Cerebellum (tissue), 4 donors: ENCODE measurements at places on chromosomes 7 and 10.

- DNase-seq: no peak
Measured at GRCh38 chr7:142873281-142873784, 12.2 kb downstream of the TRPV6 start.

DNA sequence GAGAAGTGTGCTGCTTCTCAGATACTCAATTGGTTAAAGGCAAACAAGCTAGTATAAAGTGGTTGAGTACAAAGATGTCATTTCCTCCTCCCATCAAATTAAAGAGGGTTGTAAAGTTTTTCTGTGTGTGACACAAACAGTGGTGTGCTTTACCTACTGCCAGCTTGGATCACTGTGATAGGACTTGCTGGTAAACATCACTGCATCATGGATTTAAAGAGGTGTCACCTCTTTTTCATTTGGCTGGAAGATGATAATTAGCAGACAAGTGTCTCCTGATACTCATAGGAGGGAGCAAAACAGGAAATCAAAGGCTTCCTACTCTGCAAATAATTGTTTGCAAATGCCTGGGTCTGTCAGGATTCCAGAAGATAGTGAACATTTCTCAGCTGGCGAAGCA, 200.5 kb downstream of the MDFIC start:
- DNase-seq: no peak

- no peak for DNase-seq
Measured at GRCh38 chr10:46537309-46537708, 19.1 kb downstream of the GPRIN2 start.

- no peak for DNase-seq
Measured at GRCh38 chr7:8177109-8177933, 84.6 kb downstream of the ICA1 start.

DNA sequence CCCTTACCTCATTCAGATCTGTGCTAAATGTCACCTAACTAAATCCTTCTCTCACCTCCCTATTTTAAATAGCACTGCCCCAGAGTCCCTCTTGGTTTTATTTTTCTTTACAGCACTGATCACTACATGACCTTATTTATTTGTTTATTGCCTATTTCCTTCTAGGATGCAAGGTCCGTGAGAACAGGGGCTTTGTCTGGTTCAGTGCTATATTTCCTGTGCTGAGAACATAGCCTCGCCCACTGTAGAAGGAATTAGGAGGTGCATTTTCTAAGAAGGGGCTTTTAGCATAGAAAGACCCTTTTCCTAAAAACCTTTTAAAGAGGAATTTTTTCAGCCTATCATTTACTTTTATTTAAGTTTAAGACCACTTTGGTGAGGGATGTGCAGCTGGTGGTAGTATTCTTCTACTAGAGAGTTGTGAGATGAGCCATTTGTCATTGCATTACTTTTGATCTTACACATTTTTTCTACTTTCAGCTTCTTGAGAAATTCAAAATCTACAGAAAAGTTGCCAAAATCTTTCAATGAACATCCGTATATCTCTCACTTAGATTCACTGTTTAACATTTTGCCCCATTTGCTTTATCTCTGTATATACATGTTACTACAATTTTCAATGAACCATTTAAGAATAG, 13.5 kb upstream of the PCGF5 start:
- no peak for DNase-seq

DNA sequence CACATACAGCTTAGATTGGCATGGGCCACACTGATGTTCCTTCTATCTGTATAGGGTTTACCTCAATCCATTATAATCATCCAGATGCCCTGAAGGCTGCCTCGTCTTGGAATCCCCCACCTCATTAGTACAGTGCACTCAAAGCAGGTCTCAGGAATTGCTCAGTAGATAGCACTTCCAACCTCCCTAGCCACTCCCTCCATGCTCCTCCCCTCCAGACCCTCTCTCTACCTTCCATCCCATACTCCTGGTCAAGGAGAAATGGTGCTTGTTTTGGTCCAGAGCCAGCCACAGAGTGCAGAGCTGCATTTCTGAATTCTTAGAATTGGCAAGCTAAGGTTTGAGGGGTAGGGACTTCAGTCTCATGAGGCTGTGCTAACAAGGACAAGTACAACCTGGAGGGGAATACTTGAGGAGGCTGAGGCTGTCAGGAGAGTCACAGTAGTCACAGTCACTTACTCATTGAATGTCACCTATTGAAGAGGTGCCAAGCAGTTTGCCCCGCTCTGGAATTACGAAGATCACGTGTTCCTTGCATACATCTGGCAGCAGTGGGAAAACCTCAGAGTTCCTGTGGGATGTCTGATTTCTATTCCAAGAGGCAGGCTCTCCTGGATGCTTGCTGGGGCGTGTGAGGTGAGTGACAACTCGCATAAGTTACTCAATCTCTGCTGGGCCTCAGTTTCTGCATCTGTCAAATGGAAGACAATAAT, 60.7 kb upstream of the ZNF746 start:
- no peak for DNase-seq
